CD4-positive, alpha-beta T cell treated with Interleukin-6 at 100 ng/mL for 8 hours (primary cell): ENCODE measurements at places on chromosomes 5 and 9.

- DNase-seq = no peak
These were observed 141.9 kb downstream of the PSAT1 start for GRCh38 chr9:78438780-78439179.

DNA sequence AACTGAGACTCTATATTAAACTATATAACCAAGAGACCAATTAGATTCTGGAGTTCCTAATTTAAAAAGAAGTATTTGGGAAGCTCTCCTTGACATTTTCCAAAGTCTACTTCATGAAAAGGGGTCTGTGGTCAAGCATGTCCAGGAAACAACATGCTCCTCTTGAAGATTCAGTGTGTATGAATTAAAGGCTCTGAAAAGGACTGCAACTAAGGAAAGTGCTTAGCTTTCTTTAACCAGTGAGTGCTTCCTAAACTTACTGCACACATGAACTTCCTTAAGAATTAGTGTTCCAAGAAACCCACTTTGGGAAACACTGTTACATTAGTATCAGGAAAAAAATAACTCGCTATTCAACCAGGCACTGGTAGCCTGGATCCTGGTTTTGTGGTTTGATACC, 167.6 kb downstream of the MED27 start:
- DNase-seq = no peak

- no peak for DNase-seq
These were observed 112.8 kb upstream of the PRSS3 start for GRCh38 chr9:33682551-33682950.

DNA sequence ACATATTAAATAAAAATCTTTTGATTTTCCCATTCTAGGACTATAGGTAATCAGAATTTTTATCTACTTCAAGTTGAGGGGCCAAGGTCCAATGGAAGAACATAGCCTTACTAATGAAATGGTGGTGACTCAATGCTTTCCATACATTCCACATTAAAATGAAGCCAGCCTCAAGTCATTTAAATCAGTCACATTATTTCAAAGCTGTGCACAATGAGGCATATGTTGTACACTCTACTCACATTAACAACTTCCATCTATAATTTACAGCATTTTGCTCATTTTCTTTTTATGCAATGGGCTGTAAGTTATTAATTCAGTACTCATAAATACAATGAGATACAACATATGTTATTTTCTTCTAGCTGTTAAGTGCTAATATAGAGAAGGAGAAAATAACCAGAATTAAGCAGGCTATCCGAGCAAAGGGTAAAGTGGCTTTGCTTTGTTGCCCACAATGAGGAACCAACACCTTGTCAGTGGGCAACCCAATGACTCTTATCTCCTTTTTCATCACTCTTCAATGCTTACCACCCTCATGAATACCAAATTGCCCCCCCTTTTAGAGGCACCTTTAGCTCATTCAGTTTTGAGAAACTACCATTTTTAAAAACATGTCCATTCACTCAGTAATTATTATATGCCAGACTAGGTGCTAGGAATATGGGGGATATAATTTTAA, 52.4 kb downstream of the TTLL11 start:
- DNase-seq = no peak

- DNase-seq = no peak
These were observed 21.0 kb upstream of the NPM1 start for GRCh38 chr5:171366645-171367044.

- DNase-seq = no peak
These were observed 14.9 kb downstream of the SPAAR start for GRCh38 chr9:35923927-35924763.

DNA sequence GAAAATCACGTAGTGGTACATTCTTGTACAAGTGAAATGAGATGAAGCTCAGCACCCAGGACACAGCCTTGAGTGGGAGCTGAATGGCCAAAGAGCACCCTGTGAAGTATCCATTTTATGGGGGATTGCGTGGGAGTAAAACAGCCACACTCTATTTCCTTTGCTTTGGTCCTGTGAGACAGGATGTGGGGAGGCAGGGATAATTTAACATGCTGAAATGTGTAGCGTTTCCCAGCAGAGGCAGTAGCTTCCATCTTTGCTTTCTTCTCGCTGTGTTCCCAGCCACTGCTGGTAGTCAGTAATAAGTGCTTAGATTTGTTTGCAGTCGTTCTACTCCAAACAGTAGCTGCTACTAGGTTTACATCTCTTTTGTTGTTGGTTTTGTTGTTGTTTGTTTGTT, 4.4 kb downstream of the IL31RA start:
- DNase-seq = no peak

GRCh38 chr9:105928416-105928815, 234.1 kb downstream of the TMEM38B start:
- DNase-seq = no peak

DNA sequence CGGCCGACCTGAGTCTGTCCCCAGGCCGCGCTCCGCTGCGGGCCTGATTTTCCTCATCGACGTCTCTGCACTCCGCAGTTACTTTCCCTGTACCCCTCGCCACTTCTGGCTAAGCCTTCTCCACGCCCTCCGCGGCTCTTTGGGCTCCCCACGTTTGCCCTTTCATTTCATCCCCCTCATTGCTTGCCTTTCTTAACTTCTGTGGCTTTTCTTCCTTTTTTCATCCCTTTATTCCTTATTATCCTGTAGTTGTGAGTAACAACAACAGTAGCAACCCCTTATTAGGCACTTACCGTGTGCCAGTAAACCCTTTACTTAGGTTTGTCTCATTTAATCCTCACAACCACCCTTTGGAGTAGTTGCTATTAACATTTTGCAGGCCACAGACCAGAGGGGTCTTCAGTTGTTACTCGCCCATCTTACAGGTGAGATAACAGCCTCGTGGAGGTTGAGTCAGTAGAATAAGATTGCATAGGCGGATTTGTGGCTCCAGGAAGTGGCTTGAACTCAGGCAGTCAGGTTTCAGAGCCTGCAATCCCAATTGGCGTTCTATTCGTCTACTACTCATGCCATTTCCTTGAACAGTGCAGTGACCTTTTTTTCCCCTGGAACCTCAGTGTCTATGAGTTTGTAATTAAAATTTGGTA, 724 bp downstream of the TCERG1 start:
- no peak for DNase-seq

DNA sequence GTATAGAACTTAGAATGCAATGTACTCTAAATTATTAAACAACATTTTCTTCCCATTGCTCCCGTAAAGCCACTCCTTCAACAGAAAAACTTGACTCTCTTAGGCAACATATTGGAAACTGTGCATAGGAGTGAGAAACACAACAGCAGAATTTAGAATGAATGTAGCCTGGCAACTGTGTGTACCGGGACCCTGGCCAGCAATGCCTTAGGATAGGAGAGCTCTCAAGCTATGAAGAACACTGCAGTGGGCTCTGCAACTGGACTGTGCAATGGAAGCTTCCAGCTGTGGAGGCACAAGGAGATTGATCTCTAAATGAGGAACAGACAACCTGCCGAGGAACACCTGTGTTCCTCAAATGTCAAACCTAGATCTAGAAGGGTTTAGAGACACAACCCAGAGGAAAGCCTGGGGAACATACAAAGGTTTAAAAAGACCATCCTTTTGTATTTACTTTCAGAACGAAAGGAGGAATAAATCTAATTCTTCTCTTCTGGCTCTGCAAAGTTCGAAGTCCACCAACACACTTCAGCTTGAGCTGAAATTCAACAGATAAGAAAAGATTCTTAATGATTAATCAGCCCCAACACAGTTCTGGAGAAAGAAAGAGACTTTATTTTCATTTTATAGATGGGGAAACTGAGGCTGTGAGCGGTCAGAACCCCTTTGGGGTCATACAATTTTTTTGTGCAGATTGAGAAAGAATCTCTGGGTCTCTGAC, 51.5 kb upstream of the ARL15 start:
- DNase-seq = no peak
